ENCODE measurements at places on chromosomes 5 and 9.

DNA sequence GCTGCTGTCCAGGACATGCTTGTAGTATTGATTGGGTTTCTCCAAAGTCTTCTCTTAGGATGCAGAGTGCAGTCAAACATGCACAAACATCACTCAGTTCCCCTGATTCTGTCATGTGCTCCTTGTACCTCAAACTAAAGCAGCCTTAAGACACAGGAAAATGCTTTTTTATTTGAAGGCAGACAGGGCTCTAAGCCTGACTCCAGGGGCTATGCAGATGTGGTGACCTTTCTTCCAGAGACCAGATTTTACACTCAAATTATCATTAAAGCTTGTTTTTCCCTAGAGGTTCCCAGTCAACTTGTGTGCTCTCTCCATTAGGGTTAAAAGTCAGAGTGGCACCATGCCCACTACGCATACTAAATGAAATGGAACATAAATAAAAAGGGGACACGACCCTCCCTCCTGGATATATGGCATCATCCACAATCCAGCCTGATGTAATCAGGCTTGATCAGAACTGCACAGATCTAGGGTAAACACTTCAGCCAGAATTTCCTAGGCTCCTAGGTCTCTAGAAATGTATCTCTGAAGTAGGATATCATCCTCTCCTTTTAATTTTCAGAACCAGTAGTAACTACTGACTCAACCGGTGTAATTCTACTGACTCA is 771.1 kb downstream of the NR2F1-AS1 start:
- no peak for DNase-seq

DNA sequence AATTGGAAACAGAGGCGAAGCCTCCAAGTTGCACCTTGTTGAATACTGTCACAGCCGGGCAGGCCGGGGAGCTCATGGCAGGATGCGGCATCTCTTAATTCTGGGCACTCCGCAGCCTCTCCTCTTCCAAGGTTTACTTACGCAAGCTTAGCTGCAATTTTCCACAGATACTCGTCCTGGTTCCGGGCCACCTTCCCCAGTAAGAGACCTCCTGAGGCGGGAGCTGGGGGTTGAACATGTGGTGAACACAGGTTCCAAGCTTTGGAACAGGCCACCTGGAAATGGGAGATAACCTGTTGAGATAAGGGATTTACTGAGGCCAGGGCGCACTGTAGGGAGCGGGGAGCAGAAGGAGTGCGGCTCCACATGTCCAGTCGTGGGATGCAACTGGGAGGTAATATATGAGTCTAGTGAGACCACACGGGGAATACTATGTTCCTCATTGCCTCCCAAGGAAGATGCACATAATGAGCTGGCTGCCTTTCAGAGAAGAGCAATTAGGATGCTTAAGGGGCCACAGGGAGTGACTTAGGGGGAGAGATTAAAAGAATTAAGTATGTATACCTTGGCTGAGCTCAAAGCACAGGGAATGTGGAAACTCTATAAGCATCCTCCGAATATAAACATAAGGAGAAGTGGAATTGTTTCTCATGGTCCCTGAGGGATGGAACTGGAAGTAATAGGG is 335.2 kb downstream of the CWC27 start:
- DNase-seq = no peak

GRCh38 chr5:67154556-67155206 is 41.9 kb downstream of the CD180 start:
- DNase-seq = no peak

DNA sequence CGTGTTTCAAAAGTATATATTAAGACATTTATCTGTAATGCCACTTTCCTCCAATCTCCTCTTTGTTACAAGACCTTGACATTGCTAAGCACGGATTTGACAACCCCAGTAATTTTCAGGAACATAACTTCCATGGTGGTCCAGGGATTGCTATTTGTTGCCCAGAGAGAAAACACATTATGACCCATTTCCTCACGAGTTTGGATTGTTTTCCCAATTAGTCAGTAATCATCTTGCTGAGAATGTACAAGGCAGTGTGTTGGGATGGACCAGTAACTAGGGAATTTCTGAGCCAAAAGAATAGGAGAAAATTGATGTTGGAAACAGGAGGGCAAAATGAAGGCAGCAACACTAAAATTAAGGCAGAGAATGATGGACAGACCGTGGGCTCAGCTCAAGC is 574.1 kb downstream of the EBF1 start:
- no peak for DNase-seq

- DNase-seq = no peak
Observed at GRCh38 chr9:130137641-130138081, 34.5 kb upstream of the NCS1 start.

- DNase-seq = no peak
Observed at GRCh38 chr9:33837138-33837537, 20.2 kb downstream of the UBE2R2 start.

DNA sequence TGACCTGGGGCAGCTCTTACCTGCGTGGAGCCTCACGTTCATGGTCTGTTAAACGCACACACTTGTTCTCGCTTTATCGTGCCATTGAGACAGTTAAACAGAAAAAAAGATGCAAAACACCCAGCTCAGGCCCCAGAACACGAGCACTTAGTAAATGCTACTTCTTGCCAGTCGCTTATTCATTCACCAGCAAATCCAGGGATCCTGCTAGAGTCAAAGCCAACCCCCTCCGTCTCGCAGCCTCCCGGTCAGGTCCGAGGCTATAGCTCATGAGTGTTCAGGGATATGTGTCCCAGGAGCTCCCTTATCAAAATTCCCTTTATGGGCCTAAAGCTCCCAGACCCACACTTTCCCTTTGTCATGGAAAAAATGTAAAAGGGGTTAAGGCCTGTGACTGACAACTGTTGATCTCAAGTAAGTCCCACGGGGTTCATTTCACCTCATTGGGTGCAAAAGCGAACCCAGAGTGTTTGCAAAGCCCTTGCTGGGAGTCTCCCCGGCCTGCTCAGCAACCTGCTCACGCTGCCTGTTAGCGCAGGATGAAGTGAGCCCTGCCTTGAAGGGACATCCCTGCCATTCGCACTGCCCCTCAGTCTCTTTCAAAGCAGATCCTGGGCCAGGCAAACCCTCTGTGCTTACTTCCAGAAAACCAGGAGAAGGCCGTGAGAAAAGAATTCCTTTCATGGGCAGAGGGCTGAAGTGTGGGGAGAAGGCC is 40.7 kb downstream of the HRH2 start:
- no peak for DNase-seq

DNA sequence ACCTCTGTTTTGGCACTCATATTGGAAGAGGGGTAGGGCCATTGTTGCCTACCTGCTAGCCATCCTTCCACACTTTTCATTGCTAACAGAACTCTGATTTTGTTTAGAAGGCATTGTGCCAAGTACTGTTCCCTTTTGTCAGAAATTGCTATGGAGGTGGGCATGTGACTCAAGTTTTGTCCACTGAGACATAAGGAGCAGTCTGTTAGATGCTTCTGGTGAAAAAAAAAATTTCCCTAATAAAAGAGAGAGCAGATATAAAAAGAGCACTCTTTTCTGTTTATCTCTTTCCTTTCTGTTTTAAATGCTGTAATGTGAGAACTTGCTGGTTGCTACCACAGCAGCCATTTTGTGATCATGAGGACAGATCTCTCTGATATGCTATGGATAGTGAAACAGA is 21.9 kb upstream of the THG1L start:
- no peak for DNase-seq

GRCh38 chr5:53233645-53234405 is 124.3 kb upstream of the MOCS2 start:
- no peak for DNase-seq

- no peak for DNase-seq
Observed at GRCh38 chr9:692636-693129, 148.8 kb upstream of the DMRT1 start.

- DNase-seq = peak; percentile 31
Observed at GRCh38 chr5:120073722-120074121, 390.4 kb upstream of the PRR16 start.

DNA sequence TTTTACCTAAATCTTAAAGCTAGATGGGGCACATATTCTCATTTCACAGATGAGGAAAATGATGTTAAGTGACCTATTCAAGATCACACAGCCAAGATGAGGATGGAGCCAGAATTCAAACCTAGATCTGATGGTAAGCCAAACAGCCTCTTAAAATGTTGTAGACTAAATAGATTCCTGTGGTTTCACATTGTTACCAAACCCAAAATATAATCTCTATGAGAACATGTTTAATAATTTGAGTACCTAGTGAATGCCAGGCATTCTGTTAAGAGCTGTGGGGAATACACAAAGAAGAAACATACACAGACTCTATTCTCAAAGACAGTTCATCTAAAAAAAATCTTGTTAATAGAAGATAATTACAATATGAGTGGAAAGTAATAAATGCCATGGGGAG is 25.2 kb downstream of the HOMER1 start:
- no peak for DNase-seq

GRCh38 chr5:95605786-95606185 is 14.1 kb upstream of the GPR150 start:
- no peak for DNase-seq

- no peak for DNase-seq
Observed at GRCh38 chr5:168784454-168784853, 205.3 kb upstream of the PANK3 start.

- DNase-seq = no peak
Observed at GRCh38 chr5:134084022-134084565, 30.4 kb upstream of the TCF7 start.

GRCh38 chr5:30050056-30050815 is 1143.2 kb upstream of the CDH6 start:
- DNase-seq = no peak

DNA sequence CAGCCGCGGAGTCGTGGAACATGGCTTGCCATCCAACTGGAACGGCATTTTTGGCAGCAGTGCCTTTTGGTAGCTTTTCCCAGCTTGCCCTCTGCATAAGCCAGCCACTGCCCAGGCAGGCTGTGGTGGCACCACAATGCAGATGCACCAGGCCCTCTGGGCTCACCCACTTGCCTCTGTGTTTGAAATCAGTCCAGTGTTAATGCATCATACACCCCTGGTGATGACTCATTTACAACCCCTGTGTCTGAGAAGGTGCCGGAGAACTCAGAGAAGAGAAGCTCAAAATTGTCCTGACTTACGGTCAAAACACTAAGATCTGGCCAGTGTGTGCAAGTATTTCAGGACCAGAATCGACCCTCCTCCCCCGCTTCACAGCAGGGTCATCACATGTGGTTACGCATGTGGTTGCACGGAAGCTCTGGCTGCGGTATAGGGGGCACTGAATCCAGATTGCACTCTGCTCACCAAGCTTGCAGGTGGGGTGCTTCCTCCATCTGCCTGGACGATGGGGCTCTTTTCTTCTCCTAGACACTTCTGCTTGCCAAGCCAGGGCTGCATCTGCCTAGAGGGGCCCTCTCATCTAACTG is 66.5 kb upstream of the SMIM15 start:
- DNase-seq = no peak

GRCh38 chr9:26955921-26956859 is at the start of gene IFT74:
TSS of gene IFT74 (plus strand) at chr9:26956412. CDS start at chr9:26961968, 5,556 bp downstream.
- DNase-seq = peak; percentile 91

GRCh38 chr9:128138001-128138400 is 10.5 kb upstream of the PTGES2 start:
- peak; percentile 57 for DNase-seq

Data from SJCRH30 (cell line).